Activated B cell treated with CpG ODN at 0.5 μM for 24 hours (primary cell): ENCODE measurements at places on chromosomes 3 and 15. TPM values are rescaled to one million over a fixed set of nuclear protein-coding genes. Genes with fewer than 3 reads are reported as not detected.

GRCh38 chr15:100278596-100279380 is 63.0 kb downstream of the ADAMTS17 start:
- no peak for DNase-seq
- H3K36me3 ChIP-seq: no peaks in the 10 kb centered on the region
- H3K4me3 ChIP-seq: no peak overlapping the region
- H3K4me1 ChIP-seq: no peaks in the 10 kb centered on the region
- H3K27ac ChIP-seq: no peak overlapping the region

- H3K36me3 ChIP-seq: peaks cover 23% of the 10 kb centered on the region
- peaks cover 60% of the 10 kb centered on the region for H3K4me1 ChIP-seq
- DNase-seq: no peak
- peak overlapping the region; percentile 73 for H3K4me3 ChIP-seq
These were observed 7.5 kb downstream of the PSTPIP1 start for GRCh38 chr15:77002436-77002835.

- H3K27ac ChIP-seq: no peak overlapping the region
- H3K27me3 ChIP-seq: no peaks in the 10 kb centered on the region
- DNase-seq: no peak
- no peaks in the 10 kb centered on the region for H3K36me3 ChIP-seq
- H3K4me1 ChIP-seq: no peaks in the 10 kb centered on the region
These were observed 235.3 kb downstream of the ARRDC4 start for GRCh38 chr15:98195796-98196195.

DNA sequence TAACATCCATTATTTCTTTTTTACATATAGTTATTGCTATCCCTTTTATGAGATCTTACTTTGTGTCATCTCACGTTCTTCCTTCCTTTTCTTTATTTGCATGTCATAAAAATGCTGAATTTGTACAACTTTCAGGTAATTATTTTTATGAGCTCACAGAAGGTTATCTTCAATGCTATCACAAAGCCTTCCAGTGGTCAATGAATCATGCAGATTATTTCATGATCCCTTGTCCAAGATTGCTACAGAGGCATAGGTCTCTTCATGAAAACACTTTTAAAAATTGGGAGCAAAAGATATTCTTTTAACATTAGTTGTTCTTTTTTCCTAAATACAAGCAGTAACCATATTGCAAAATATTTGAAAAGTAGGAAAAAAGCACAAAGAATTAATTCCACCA is 880.1 kb upstream of the NR2F2 start:
- no peaks in the 10 kb centered on the region for H3K27me3 ChIP-seq
- H3K27ac ChIP-seq: no peak overlapping the region
- no peaks in the 10 kb centered on the region for H3K36me3 ChIP-seq
- no peak overlapping the region for H3K4me3 ChIP-seq

DNA sequence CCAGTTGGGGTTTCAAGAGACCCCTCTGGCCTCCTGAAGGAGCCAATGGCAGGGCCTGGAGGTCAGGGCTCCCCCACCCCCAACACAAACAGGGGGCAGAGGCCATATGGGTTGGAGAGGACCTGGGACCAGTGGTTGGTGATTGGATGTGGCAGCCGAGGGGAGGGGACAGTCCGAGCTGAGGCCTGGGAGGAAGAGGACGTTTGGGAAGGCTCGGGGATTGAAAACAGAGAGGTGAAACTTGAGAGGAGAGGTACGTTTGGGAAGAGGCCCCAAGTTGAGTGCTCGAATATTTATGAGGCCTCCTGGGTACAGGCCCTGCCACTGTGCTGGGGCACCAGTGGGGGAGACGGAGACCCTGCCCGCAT is 53.7 kb downstream of the DNAJB8 start:
- H3K4me3 ChIP-seq: no peak overlapping the region
- no peak for DNase-seq
- H3K36me3 ChIP-seq: peaks cover 4% of the 10 kb centered on the region
- H3K27me3 ChIP-seq: no peaks in the 10 kb centered on the region

DNA sequence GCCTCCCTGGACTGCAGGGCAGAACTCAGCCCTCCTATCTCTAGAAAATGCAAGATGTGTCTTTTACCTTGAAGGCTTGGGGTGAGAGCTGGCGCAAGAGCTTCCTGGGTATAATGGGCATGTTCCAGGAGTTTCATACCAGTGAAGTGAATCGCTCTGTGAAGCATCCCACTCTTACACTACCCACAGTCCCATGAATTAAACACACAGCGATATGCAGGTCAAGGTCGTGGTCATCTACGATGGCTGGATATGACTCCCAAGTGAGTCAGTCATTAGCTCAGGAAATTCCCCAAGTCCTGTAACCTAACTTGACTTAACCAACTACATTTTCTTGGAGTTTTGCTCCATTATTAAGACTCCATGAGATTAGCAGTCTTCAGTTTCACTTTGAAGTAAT is 439.7 kb downstream of the NTRK3 start:
- H3K36me3 ChIP-seq: no peaks in the 10 kb centered on the region
- H3K27me3 ChIP-seq: no peaks in the 10 kb centered on the region
- no peak overlapping the region for H3K27ac ChIP-seq
- H3K4me3 ChIP-seq: no peak overlapping the region
- no peaks in the 10 kb centered on the region for H3K4me1 ChIP-seq

- DNase-seq: no peak
- peaks cover 39% of the 10 kb centered on the region for H3K4me1 ChIP-seq
- H3K27me3 ChIP-seq: no peaks in the 10 kb centered on the region
- H3K36me3 ChIP-seq: peaks cover 11% of the 10 kb centered on the region
These were observed 70.8 kb downstream of the TMCC1 start for GRCh38 chr3:129822679-129823078.

DNA sequence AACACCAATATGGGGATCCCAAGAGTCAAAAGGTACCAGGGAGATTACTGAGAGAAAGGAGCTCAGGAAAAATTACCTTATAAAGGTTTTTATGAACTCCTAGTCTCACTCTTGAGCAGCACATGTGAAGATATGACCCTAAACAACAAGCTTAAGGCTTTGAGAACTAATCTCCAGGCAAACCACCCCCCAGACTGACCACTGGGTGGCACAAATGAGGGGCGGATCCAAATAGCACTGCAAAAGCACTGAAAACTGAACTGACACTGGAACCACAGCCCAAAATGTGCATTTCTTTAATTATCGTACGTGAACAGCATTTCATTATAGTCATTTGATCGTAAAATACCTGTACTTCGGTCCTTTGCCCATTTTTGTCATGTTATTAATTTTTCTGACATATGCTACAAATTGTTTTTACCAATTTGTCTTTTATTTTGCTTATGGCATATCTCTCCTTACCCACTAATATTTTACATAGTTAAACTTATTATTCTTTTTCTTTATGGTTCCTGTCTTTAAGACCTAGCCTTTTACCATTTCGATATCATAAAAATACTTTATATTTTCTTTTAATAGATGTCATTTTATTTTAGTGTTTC is 31.5 kb upstream of the TFDP2 start:
- no peak for DNase-seq
- H3K4me1 ChIP-seq: no peaks in the 10 kb centered on the region
- no peak overlapping the region for H3K4me3 ChIP-seq
- H3K36me3 ChIP-seq: peaks cover 38% of the 10 kb centered on the region
- H3K27me3 ChIP-seq: no peaks in the 10 kb centered on the region

DNA sequence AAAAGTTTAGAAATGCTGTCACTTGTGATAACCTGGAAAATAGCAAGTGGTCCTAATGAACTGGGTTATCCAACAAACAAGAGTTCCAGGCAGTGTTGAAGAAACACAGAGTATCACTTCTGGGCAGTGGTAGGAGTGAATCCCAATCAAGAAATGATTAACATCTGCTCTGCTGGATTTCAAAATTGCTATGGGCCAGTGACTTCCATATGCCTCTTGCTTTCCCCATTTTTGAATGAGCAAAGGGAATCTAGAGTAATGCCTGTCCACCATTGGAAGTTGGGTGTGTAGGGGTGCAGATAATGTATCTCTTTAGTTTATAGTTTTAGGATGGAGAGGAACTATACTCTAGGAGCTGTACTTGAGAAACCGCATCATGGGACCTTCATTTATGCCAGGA is 236.5 kb downstream of the RPLP1 start:
- H3K27me3 ChIP-seq: peaks cover 10% of the 10 kb centered on the region
- DNase-seq: no peak
- no peak overlapping the region for H3K4me3 ChIP-seq
- no peaks in the 10 kb centered on the region for H3K4me1 ChIP-seq
- H3K27ac ChIP-seq: no peak overlapping the region

DNA sequence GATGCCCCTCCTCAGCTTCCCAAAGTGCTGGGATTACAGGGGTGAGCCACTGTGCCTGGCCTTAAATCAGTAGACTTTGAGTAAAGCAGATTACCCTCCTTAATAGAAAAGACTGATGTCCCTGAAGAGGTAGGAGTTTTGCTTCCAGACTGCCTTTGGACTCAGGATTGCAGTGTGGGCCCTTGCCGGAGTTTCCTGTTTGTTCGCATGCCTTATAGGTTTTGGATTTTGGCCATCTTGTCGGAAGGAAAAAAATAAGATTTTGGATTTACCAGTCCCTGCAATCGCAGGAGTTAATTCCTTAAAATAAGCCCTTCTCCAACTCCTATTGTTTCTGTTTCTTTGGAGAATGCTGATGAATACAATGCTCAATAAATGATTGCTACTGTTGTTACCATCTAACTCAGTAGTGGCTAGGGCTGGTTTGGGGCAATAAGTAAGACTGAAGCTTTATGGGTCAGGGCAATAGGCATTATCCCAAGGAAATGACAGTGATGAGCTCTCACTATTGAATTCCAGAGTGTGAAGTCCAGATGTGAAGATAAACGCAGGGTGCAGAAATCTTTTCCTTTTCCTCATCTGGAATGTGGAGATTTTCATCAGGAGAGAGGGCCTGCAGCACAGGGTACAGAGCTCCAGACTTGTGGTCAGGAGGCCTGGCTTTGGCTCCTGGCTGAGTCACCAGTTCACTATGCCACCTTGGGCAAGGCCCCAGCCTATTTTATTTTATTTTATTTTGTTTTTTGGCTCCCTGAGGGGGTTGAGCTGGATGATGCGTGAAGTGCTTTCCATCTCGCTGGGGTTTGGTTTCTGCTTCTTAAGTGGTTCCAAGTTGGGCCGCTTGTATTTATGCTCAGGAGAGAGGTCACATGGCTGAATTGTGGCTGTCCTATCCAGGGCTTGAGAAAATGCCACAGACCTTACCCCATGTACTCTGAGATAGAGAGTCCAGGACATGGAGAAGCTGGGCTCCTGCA is 25.3 kb downstream of the FOXL2 start:
- no peak for DNase-seq
- H3K36me3 ChIP-seq: no peaks in the 10 kb centered on the region
- peaks cover 23% of the 10 kb centered on the region for H3K27me3 ChIP-seq
- H3K27ac ChIP-seq: no peak overlapping the region
- no peaks in the 10 kb centered on the region for H3K4me1 ChIP-seq
- no peak overlapping the region for H3K4me3 ChIP-seq

DNA sequence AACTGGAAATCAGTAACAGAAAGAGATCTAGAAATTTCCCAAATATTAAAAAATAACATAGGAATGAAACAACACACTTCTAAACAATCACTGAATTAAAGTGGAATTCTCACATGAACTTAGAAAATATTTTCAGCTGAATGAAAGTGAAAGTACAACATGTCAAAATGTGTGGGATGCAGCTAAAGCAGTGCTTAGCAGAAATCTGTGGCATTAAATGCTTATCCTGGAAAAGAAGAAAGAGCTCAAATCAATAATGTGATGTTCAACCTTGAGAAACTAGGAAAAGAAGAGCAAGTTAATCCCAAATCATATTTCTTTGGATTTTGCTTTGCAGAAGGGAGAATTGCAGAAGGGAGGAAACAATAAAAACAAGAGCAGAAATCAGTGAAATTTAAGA is 98.2 kb upstream of the NR2E3 start:
- H3K36me3 ChIP-seq: no peaks in the 10 kb centered on the region
- no peak overlapping the region for H3K27ac ChIP-seq
- no peaks in the 10 kb centered on the region for H3K4me1 ChIP-seq

DNA sequence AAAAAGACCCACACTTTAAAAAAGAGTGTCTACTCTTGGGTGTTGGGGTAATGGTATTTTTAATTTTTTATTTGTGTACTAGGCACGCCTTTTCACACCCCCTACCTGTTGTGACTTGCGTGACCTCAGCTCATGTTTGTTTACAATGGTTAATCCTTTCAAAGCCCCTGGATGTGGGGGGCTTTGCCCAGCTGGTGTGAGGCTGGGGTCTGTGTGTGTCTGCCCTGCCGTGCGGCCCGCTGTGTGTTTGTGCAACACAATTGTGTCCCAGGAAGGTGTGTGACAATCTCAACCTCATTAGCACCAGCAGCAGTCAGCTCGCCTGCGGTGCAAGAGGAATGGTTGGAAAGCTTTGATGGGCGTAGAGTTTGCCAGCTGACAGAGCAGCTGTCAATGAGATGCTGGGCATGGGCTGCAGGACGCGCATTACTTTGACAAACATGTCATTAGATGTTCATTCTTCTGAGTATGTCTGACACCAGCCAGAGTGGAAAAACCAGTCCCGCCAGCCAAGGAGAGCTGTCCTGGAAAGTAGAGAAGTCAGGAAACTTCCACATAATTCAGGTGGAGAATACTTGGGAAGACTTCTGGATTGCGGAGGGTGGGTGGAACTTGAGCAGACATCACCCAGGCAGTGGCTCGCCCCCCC is 9.6 kb downstream of the LRRK1 start:
- H3K27me3 ChIP-seq: no peaks in the 10 kb centered on the region
- no peak overlapping the region for H3K27ac ChIP-seq
- DNase-seq: no peak
- peaks cover 41% of the 10 kb centered on the region for H3K36me3 ChIP-seq

GRCh38 chr15:84816694-84817465 is at the start of gene ALPK3:
Gene ALPK3 (plus strand): TSS chr15:84817356. CDS start chr15:84817453, 97 bp downstream.
- H3K4me3 ChIP-seq: no peak within 1 kb of the TSS
- H3K27me3 ChIP-seq: peaks cover 11% of the 10 kb centered on the region
- H3K4me1 ChIP-seq: peaks cover 2% of the 10 kb centered on the region
- no peak within 1 kb of the TSS for H3K27ac ChIP-seq

GRCh38 chr15:89569090-89569745 is 6.1 kb upstream of the TICRR start:
- no peaks in the 10 kb centered on the region for H3K36me3 ChIP-seq
- no peak overlapping the region for H3K4me3 ChIP-seq
- no peaks in the 10 kb centered on the region for H3K4me1 ChIP-seq
- DNase-seq: no peak

The FAM174B gene
- 0.91 and 1.1 TPM in 2 replicates for total RNA-seq

The PIGX gene
- total RNA-seq: 18.0 and 21.8 TPM in 2 replicates

The ALAS1 gene
- total RNA-seq: 25.9 and 27.6 TPM in 2 replicates

The LIPC gene
- total RNA-seq: not detected in 2 replicates

The CHL1 gene
- 6.8 and 7.4 TPM in 2 replicates for total RNA-seq

The TGM5 gene
- total RNA-seq: 0.11 and 0.17 TPM in 2 replicates

The ANKDD1A gene
- total RNA-seq: 3.7 and 3.9 TPM in 2 replicates

The HIGD1A gene
- total RNA-seq: 35.9 and 38.2 TPM in 2 replicates

The GOLGA8T gene
- not detected in 2 replicates for total RNA-seq

The IGSF11 gene
- not detected in 2 replicates for total RNA-seq

The EPB42 gene
- total RNA-seq: not detected in 2 replicates
